H7 (cell line): ENCODE measurements at places on chromosomes 16 and 17. TPM values are rescaled to one million over a fixed set of nuclear protein-coding genes. Genes with fewer than 3 reads are reported as not detected.
A peak's percentile ranks its signal among the peaks of the same experiment; 100 is the strongest.

Gene NOL3
- 5.3 and 7.4 TPM in 2 replicates for total RNA-seq

- peak; percentile 78 for DNase-seq
These were observed 748 bp upstream of the CMTM3 start for GRCh38 chr16:66603537-66604375.

GRCh38 chr16:2460391-2460713, 443 bp downstream of the TEDC2 start:
- no peak for DNase-seq

Gene PLCG2
- 2.5 and 2.7 TPM in 2 replicates for total RNA-seq

Gene ST6GALNAC2
- total RNA-seq, result 1.7 and 2.4 TPM in 2 replicates

Gene MAF
- 1.9 and 5.4 TPM in 2 replicates for total RNA-seq

- peak; percentile 96 for DNase-seq
These were observed 547 bp upstream of the ZNF48 start for GRCh38 chr16:30394592-30395154.

GRCh38 chr16:75534560-75535205, 1.2 kb downstream of the CHST5 start:
- peak; percentile 44 for DNase-seq

DNA sequence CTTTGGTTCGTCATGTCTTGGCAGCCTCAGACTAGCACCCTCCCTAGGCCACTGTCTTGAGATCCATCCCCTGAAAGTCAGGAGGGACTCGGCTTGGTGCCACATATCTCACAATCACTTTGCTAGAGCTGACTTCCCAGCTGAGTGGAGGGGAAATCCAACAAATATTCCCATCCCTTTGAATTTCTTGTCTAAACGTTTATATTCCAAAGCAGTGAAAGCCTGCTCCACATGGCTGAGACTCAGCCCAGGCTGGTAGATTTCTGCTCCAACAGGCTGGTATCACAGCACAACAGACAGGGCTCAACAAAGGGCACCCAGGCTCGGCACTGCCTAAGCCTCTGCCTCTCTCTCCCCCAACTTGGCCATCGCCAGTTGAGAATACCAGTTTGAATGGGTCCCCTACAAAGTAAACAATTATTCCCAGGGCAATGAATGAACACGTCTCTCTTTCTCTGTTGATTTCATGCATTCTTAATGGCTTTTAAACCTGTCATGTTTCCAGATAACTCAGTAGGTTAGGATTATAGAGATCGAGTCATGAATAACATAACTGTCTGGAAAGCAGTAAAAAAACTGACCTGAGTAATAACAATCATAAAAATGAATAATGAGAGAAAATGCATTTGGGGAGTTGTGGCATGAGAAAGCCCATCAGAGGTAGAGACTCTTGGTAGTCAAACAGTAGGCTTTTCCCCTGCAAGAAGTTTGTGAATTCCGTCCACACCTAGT, 1.0 kb downstream of the KRT13 start:
- no peak for DNase-seq

DNA sequence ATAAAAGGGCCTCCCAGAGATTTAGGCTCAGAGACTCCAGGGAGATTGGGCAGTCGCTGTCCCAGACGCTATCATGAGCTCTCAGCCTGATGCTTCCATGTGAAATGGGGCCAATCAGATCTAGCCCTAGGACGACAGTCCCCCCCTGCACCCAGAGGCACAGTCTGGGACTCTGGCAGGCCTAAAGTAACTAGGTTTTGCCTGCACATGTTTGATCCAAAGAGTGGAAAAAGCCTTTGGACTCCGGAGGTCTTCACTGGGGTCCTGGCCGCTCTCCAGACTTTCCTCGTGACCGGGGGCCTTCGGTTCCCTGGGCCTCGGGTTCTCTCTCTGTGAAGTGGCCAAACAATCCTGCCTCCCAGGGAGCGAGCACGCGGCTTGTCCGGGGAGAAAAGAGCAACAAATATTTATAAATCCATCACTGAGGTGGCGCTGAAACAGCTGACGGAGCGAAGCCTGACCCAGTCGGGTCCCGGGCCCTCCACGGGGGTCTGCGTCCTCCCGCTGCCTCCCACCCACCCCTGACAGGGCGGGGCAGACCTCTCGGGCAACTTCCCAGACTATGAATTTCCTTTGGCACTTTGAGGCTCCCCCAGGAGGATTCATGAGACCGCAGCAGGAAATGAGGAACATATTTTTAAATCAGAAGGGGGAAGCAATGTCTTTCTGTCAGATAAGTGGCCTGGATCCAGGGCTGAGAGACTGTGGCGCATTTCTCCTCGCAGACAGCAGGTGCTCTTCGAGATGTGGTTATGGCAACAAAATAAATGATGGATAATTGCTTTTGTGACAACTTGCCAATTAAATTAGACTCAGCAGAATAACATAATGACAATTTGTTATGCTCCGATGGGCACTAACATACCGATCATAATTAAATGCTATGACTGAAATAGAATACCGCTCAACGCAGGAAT, 38.9 kb downstream of the MRPS23 start:
- peak; percentile 32 for DNase-seq

Gene CCL5
- not detected in 2 replicates for total RNA-seq

GRCh38 chr16:65745-66144, 6.7 kb downstream of the RHBDF1 start:
- DNase-seq, result peak; percentile 96

DNA sequence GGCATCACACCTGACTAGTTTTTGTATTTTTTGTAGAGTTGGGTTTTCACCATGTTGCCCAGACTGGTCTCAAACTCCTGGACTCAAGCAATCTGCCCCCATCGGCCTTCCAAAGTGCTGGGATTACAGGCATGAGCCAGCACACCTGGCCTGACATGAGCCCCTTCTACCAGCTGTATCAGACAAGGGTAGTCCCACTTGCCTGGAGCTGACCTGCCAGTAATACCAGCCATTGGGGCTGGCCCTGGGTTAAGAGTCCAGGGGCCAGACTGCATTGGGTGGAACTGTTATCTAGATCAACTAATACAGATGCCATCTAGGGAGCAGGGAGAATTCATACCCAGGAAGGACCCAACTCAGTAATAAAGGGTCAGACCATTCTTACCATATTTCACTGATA, 28.1 kb downstream of the WSB1 start:
- DNase-seq, result no peak

DNA sequence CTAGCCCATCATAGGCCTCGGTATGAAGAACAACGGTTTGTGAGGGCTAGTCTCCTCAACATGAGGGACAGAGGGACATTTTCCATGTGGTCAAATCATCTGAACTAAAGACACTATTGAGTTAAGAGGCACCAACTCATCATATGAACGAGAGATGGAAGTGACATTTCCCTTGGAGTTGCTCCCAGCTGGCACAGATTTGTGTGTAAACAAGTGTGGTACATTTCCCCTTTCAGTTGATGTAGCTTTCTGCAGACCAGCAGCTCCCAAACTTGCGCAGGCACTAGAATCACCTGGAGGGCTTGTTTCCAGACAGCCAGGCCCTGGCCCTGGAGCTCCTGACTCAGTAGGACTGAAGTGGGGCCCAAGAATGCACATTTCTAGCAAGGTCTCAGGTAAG, 205.5 kb downstream of the PARN start:
- no peak for DNase-seq

GRCh38 chr16:46718214-46718613, 28.8 kb downstream of the ORC6 start:
- no peak for DNase-seq

GRCh38 chr16:14284371-14284770, 213.3 kb downstream of the MRTFB start:
- peak; percentile 41 for DNase-seq
